ENCODE measurements at places on chromosomes 1 and 21.

DNA sequence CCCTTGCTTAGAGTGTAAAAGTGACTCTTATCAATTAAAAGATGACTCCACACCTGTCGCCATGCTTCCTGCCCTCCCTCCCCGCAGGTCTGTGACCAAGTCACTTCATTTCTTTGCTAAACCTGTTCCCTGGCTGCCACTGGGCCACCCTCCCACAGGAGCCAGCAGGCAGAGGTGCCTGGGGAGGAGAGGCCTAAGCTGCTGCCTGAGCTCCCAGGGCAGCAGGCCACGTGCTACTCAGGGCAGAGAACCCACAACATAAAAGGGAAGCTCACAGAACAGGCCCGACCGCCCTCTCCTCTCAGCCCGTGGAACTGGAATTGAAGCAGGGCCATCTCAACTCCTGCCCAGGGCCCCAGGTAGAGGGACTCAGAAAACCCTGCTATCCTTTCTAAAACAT lies 4.9 kb downstream of the C1orf198 start:
- peak; percentile 54 for DNase-seq

GRCh38 chr1:3473381-3473844 lies 18.9 kb downstream of the ARHGEF16 start:
- DNase-seq, result no peak

- no peak for DNase-seq
These were observed 571.6 kb downstream of the LRRIQ3 start for GRCh38 chr1:73626326-73626725.

GRCh38 chr1:63381741-63382140 lies 14.3 kb downstream of the ALG6 start:
- no peak for DNase-seq

DNA sequence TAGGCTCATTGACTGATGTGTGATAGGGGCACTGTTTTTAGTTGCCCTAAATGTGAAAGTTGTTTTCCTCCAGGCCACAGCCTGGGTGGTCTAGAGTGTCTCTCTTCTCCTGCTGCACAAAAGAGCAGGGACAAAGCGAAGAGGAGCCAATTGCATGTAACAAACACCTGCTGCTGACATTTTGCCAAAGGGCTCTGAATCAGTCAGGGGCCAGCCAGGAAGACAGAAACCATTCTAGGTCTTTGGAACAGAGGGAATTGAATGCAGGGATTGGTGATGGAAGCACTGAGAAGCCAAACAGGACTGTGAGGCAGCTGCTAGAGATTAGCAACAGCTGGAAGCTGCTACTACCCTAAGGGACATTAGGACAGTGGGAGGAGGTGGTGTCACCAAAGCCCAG lies 185.3 kb upstream of the POU3F1 start:
- no peak for DNase-seq

DNA sequence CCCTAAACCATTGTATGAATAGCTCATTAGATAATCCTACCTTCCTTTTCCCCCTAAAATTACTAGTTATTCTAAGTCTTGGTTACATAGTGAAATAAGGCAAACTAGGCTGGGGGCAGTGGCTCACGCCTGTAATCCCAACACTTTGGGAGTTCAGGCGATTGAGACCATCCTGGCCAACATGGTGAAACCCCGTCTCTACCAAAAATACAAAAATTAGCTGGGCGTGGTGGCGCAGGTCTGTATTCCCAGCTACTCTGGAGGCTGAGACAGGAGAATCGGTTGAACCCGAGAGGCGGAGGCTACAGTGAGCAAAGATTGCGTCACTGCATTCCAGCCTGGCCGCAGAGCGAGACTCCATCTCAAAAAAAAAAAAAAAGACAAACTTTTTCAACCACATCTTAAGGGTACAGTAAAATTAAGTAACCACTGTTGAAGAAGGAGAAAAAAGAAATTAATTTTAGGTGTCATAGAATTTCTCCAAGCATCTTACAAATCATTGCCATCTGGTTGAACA lies 108.5 kb downstream of the DENND1B start:
- peak; percentile 60 for DNase-seq

DNA sequence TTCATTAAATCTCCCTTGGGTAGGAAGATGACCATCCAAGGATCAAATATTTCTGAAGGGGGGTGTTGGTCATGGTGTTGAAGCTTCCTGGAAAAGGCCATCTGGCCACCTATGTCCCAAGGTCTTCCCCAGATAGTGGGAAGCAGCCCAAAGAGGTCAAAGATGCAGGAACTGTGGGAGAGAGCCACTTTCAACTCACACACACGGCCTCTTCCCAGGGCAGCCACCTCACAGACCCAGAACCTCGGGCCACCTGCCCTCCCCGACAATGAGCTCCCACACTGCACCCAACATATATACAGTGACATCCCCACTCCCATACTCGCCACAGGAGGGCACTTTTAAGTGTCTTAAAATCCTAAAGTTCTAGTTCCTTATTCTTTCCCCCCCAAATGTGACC lies 164.5 kb upstream of the ETV3 start:
- DNase-seq, result no peak

GRCh38 chr1:104100115-104100514 lies 350.4 kb downstream of the AMY1C start:
- no peak for DNase-seq

- DNase-seq, result no peak
These were observed 59.5 kb upstream of the KCNA3 start for GRCh38 chr1:110734133-110734680.

DNA sequence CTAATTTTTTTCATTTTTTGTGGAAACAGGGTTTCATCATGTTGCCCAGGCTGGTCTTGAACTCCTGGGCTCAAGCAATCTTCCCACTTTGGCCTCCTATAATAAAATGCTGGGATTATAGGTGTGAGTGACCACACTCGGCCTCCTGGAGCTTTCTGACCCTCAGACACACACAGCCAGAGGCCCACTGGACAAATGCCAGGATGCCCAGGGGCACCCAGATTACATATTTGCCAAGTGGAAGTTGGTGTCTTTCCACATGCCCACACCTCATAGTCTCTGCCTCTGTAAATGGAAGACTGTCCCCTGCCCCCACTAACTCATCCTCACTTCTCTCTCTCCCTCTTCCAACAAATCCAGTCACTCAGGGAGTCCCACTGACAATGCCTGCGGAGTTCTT lies 63.4 kb upstream of the LRP8 start:
- DNase-seq, result no peak

DNA sequence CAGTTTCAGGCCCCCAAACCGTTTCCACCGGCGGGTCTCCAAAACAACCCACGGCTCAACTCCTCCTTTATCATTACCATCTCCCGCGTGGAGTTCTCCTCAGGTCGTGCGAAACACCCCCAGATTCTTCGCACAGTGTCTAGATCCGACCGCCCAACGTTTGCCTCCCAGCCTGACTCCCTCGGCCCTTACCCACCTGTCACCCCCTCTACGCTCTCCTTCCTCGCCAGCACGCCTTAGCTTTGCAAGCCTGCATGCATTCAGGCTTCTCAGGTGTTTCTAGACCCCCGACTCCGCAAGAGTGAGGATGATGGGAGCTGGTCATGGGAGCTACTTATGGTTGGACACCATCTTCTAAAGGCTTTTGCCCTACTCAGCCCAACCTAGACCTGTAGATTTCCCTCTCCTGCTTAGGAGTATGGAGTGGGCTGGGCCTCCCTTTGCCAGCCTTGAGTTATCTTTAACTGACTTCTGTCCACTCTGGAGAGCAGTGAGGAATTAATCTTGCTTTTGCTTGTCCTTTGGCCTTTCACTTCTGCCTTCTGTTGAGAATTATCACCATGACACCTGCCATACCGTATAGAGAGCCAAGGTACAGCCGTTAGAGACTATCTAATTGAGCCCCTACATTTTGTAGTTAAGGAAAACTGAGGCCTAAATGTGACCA lies 865 bp downstream of the ATP5IF1 start:
- DNase-seq, result peak; percentile 80

DNA sequence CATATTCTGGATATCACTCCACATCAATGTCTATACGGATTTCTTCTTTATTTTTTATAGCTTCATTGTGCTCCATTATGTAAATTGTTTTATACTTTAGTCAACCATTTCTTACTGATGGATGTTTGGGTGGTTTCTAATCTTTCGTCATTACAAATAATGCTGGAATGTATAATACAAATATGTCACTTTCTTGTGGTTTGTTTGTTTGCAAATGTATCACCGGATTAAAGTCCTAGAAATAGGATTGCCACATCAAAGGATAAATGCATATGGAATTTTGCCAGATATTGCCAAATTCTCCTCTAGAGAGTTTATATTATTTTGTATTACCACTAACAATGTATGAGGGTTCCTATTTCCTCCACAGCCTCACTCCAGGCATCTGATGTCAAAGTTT lies 48.7 kb upstream of the PRDM2 start:
- DNase-seq, result no peak

DNA sequence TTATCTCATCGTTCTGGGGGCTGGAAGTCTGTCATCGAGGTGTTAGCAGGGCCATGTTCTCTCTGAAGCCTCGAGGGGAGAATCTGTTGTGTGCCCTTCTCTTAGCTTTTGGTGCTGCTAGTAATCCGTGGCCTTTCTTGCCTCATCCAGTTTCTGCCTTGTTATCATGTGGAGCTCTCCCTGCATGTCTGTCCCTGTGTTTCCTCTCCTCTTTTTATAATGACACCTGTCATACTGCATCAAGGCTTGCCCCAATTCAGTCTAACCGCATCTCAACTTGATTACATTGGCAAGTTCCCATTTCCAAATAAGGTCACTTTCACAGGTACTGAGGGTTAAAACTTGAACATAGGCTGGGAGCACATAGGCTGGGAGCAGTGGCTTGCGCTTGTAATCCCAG lies 82.6 kb upstream of the CNIH3 start:
- DNase-seq, result no peak

DNA sequence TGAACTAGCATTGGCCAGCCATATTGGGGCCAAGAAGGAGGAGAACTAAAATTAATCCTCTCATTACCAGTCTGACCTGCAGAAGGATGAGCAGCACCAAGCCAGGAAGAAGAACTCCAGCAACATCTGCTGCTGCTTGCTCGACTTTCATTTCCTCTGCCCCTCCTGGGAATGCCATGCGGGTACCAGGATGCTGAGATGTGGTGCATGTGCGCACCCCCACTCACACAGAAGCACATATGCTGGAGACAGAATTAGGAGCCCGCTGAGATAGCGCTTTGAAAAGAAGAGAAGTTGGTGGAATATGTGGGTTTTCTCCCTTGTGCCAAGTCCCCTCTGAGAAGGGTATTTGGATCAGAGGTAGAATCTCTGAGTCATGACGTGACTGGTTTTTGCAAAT lies 70.4 kb downstream of the PLXNA2 start:
- DNase-seq, result no peak

GRCh38 chr1:38950553-38950952 lies 8.9 kb upstream of the RHBDL2 start:
- no peak for DNase-seq

DNA sequence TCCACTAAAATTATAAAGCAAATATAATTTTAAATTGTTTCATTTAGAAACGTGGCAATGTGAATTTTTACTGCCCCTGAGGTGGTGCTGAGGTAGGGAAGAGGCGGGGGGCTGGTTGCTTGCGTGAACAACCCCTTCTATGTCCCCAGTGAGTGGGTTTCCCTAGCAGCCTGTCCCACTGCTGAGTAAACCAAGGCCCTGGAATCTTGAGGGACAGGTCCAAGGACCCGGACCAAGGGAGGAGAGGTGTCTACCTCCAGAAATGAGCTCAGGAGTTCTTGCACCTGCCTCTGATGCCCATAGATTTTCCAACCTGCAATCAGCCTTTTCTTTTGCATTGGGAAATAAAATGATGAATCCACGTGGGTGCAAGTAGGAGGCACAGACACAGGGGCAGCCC lies 649 bp upstream of the LDLRAD1 start:
- no peak for DNase-seq

DNA sequence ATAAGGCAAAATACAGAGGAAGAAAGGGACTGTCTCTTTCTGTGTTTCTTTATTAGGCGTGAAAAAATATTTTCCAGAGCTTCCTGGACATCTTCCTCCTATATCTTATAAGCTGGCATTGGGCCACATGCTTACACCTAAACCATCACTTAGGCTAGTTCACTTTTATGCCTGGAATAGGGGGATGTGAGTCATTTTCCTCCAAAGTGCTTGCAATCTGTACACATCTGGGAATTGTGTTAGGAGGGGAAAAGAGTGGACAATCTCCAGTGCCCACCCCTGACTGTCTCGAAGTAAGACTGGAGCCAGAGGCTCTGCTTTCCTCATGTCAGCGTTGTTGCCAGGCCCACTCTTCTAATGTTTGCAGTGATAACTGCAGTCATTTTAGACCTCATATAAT lies 29.9 kb downstream of the GIPC2 start:
- DNase-seq, result no peak

- no peak for DNase-seq
These were observed 99.5 kb downstream of the RYR2 start for GRCh38 chr1:237141502-237141901.

DNA sequence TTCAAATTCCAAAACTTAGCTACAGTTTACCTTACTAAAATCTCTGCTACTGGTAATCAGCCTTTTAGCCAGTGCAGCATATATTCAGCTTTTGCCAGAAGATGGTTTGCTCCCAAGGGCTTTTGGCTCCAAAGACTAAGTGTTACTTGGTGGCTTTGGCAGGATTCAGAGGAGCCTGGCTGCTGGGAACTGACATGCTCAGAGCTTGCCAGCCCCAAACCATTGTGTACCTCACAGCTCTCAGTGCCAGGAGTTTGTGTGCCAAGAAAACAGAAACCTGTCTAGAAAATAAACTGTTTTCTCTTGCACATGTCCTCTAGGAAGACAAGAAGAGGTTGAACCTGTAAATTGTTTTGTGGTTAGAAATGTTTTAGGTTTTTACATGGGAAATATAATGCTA lies 315.9 kb downstream of the ST6GALNAC3 start:
- peak; percentile 87 for DNase-seq

DNA sequence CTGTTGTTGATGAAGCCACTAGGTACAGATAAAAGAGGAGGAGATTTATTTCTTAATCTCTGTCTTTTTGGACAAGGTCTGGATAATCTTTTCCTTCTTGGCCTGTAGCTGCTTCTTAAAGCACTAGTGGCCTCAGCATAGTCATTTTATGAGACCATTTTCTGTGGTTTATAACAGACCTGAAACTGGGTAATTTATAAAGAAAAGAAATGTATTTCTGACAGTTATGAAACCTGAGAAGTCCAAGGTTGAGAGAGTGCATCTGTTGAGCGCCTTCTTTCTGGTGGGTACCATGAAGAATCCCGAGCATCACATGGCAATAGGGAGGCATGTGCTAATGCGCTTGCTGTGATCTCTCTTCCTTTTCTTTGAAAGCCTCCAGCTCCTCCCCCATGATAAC lies 36.7 kb upstream of the PDC start:
- no peak for DNase-seq

- DNase-seq, result no peak
These were observed 471.8 kb upstream of the PRMT6 start for GRCh38 chr1:106584676-106585075.

GRCh38 chr21:29260461-29260860 lies 38.3 kb upstream of the BACH1 start:
- no peak for DNase-seq

DNA sequence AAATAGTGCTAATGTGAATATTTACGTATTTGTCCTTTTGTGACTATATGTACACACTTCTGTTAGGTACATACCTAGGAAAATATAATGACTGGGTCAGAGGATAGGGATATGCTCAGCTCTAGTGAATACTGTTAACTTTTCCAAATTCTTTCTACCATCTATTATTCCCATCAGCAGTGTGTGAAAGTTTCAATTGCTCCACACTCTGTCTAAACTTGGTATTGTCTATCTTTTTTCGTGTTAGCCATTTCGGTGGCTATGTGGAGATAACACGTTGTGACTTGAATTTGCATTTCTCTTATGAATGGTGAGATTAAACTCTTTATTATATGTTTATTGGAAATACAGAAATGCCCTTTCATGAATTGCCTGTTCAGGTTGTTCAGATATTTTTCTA lies 22.7 kb upstream of the LELP1 start:
- DNase-seq, result no peak

GRCh38 chr21:45097827-45098387 lies 23.5 kb downstream of the ADARB1 start:
- DNase-seq, result no peak
